Smooth muscle cell of the coronary artery (primary cell): ENCODE measurements at places on chromosomes 12 and 14. TPM values are rescaled to one million over a fixed set of nuclear protein-coding genes. Genes with fewer than 3 reads are reported as not detected.

Gene SLC17A8
- total RNA-seq = not detected in 2 replicates

Gene LTBR
- total RNA-seq = 25.7 and 27.2 TPM in 2 replicates

Gene PIWIL1
- not detected in 2 replicates for total RNA-seq

Gene RNFT2
- 0.35 and 4.2 TPM in 2 replicates for total RNA-seq

Gene ALG10B
- 0.94 and 2.4 TPM in 2 replicates for total RNA-seq

Gene PRB2
- total RNA-seq = not detected in 2 replicates

Gene SAMD4A
- 12.9 and 17.0 TPM in 2 replicates for total RNA-seq

Gene TAS2R46
- 0.82 and 1.9 TPM in 2 replicates for total RNA-seq

Gene SVOP
- total RNA-seq = not detected in 2 replicates

Gene ADAMTS20
- total RNA-seq = not detected in 2 replicates

Gene CLMN
- 0.15 and 0.23 TPM in 2 replicates for total RNA-seq

Gene KLRC2
- not detected in 2 replicates for total RNA-seq

Gene HOXC4
- total RNA-seq = not detected in 2 replicates

Gene VWF
- 0.75 and 5.5 TPM in 2 replicates for total RNA-seq

Gene ART4
- 0.82 and 33.4 TPM in 2 replicates for total RNA-seq

Gene BMAL2
- total RNA-seq = 6.6 and 29.8 TPM in 2 replicates

Gene EXOC3L4
- total RNA-seq = 0.35 TPM in 1 of 2 replicates, not detected in the other

Gene TAS2R7
- not detected in 2 replicates for total RNA-seq

Gene GALNT16
- total RNA-seq = 0.98 and 11.7 TPM in 2 replicates

Gene CCDC196
- total RNA-seq = not detected in 2 replicates

Gene ACSM4
- not detected in 2 replicates for total RNA-seq

Gene FAM181A
- not detected in 2 replicates for total RNA-seq

Gene ADAM21
- 0.23 and 0.75 TPM in 2 replicates for total RNA-seq

Gene SIX1
- 0.45 and 1.1 TPM in 2 replicates for total RNA-seq

Gene ZNF664
- 19.0 and 29.2 TPM in 2 replicates for total RNA-seq

Gene KCNMB4
- 1.2 and 6.0 TPM in 2 replicates for total RNA-seq

Gene ASB2
- total RNA-seq = 0.23 and 0.35 TPM in 2 replicates

Gene ERP27
- total RNA-seq = 0.23 TPM in 1 of 2 replicates, not detected in the other

Gene FGF6
- total RNA-seq = not detected in 2 replicates

Gene BAZ2A
- 10.2 and 16.8 TPM in 2 replicates for total RNA-seq

Gene STRAP
- 40.1 and 87.4 TPM in 2 replicates for total RNA-seq

Gene SERPINA6
- total RNA-seq = not detected in 2 replicates

Gene SSTR1
- 0.45 and 1.1 TPM in 2 replicates for total RNA-seq

Gene SAMD15
- total RNA-seq = 1.4 and 2.0 TPM in 2 replicates

Gene PTPRO
- total RNA-seq = 1.1 and 1.2 TPM in 2 replicates

Gene LALBA
- not detected in 2 replicates for total RNA-seq

Gene PTPRB
- 3.9 and 19.1 TPM in 2 replicates for total RNA-seq

Gene ARMH4
- 4.1 and 8.0 TPM in 2 replicates for total RNA-seq

Gene DTX3
- total RNA-seq = 6.4 and 8.5 TPM in 2 replicates

Gene CNTN1
- 3.6 and 18.5 TPM in 2 replicates for total RNA-seq

Gene PITPNM2
- total RNA-seq = 1.4 and 2.5 TPM in 2 replicates

Gene PSMD9
- 122 and 150 TPM in 2 replicates for total RNA-seq
